Common myeloid progenitor, CD34-positive (primary cell): ENCODE measurements at places on chromosomes 12 and 14.

DNA sequence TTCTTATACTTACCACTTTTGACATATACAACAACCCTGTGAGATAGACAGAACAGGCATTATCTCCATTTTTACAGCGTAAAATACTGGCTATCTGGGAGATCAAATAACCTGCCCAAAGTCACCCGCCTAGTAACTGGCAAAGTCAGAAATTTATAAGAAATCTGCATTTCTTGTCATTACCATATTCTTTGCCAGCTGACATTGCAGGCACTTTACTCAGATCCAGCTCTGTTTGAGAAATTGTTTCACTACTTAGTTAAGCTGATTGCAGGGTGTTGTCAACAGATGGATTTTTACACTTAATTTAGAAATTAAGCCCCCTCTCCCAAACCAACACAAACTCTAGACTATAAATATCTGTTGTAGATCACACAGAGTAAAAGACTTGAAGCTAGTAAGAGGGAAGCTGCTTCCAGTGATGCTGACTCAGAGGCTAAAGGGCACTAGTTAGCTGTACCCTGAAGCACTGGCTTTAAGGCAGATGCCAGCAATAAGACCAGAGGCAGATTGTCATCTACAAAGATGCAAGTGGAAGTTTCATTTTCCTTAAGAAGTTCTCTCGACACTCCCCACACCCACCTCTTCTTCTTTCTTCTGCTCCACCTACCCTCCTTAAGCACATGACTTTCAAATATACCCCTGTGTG, 153.1 kb downstream of the ANO6 start:
- DNase-seq: no peak

GRCh38 chr12:54193434-54193833, 4.6 kb upstream of the SMUG1 start:
- no peak for DNase-seq

GRCh38 chr12:10128687-10129086, 1.3 kb downstream of the CLEC7A start:
- peak; percentile 90 for DNase-seq

GRCh38 chr12:10243818-10244520, 31.3 kb downstream of the GABARAPL1 start:
- DNase-seq: peak; percentile 87

GRCh38 chr12:120216742-120217605, 16.1 kb upstream of the RPLP0 start:
- DNase-seq: no peak

- no peak for DNase-seq
Observed at GRCh38 chr14:74945261-74945851, 10.0 kb downstream of the PGF start.

DNA sequence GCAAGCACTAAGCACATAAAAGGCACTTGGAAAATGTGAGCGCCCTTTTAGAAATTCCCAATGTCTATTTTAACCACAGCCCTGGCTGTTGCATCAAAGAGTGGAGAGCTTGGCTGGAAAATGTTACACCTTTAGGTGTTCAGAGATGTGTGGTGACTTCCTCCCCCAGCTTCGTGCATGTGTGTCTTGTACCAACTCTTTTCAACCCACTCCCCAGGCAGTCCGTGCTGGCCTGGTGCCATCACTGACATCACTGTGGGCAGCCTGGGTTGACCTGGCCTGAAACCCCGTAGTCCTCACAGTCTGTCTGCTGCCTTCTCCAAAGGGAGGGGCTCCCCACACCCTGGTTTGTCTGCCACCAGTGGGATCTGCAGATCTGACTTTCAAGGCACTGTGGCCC, 101.8 kb downstream of the SCARB1 start:
- DNase-seq: no peak

DNA sequence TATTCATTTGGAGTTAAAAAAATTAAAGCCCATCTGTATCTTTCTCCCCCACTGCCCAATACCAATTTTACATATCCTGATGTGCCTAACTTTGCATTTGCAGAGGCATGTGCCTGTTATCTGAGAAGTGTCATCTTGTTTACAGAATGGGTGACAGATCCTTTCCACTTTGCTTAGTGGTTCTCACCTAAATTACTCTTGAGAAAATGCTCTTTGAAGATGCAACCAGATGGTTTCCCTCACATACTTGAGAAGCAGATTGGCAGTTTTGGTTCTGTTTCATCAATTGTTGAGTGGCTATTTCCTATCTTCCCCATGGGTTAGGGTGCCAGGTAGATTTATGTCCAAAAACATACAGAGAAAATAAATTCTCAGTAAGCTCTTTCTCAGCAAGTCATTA, 1051.4 kb upstream of the ATXN7L3B start:
- DNase-seq: no peak

DNA sequence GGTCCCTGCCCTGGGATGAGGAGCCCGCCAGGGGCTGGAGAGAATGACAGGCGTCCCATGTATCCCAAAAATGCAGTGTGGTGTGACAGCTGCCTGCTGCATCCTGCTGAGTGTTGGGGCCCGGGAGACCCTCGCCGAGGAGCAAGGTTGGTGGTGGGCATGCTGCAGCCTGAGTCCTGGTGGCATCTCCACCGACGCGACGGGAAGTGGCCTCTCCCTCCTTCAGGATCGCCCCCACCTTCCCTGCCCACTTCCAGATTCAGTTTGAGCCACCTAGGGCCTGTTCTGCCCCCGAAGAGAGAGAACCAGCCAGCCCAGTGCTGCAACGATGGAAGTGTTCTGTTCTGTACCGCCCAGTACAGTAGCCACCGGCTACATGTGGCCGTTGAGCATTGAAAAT, 70.1 kb downstream of the TSPAN9 start:
- DNase-seq: no peak

GRCh38 chr14:91847693-91848092, 19.6 kb downstream of the TC2N start:
- DNase-seq: no peak

- no peak for DNase-seq
Observed at GRCh38 chr14:78451319-78451695, 281.1 kb downstream of the NRXN3 start.

- peak; percentile 62 for DNase-seq
Observed at GRCh38 chr14:55593698-55594097, 13.7 kb downstream of the KTN1 start.

GRCh38 chr12:53288322-53288721, 7.0 kb upstream of the PFDN5 start:
- no peak for DNase-seq

DNA sequence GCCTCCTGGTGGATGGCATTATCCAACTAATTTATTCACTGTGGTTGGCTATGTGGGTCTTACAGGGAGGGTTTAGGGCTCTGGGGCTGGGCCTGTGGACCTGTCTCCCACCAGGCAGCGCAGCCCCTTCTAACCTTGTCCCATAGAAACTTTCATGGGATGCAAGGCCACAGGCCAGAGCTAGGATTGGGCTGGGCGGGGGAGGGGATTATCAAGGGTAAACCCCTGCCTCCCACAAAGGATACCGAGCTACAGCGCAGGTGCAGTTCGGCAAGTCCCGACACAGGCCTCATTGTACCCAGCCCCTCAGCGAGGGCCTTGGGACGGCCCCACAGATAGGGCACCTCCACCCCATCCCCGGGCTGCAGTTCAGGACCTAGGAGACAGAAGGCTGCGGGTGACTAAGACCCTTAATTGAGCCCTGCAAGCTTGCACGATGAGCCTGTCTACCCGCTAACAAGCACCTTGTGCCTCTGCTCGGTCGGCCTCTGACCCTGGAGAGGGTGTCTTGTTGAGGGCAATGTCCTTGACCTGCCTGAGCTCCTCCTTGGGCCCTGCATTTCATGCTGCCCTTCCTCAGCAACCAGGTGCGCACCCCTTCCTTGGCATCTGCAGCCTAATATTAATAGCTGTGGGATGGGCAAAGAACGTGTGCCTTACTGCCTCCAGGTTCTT, 46.7 kb downstream of the PSMA6 start:
- DNase-seq: no peak

GRCh38 chr12:33251548-33251947, 188.1 kb downstream of the SYT10 start:
- no peak for DNase-seq

GRCh38 chr12:121793440-121793837, at the start of gene RHOF:
TSS of gene RHOF (minus strand) at chr12:121793688. CDS start at chr12:121793633, 55 bp downstream.
- no peak for DNase-seq

GRCh38 chr12:62629971-62630739, 163.5 kb downstream of the MON2 start:
- DNase-seq: no peak

DNA sequence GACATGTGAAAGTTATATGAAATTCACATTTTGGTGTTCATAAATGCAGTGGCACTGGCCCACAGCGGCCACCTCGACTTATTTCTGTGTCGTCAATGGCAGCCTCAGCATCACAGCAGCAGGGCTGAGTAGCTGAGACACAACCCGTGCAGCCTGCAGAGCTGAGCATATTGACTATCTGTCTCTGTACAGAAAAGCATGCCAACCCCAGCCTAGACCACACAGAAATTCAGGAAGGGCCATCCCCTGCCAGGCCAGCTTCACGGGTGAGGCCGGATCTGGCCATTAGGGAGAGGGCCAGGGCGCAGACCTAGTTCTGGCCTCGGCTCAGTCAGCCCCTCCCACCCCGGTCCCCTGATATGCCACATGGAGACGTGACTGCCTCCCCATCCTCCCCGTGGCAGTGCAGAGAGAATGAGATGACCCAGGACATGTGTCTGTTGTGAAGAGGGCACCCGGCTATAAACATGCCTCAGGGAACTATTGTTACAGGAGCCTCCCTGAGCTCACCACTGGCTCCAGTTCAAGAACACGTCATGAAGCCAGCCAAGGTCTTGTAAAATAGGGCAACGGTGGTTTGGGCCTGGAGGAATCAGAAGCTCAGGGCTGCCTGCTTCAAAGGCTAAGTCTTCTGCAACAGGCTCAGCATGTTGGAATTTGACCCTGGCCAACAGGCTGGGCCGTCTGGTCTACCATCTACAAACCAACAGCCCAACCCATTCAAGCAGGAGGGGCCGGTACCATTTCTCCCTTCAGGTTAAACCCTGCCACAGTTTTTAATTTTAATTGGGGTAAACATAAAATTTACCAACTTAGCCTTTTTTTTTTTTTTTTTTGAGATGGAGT, 25.5 kb downstream of the SCARB1 start:
- DNase-seq: no peak

DNA sequence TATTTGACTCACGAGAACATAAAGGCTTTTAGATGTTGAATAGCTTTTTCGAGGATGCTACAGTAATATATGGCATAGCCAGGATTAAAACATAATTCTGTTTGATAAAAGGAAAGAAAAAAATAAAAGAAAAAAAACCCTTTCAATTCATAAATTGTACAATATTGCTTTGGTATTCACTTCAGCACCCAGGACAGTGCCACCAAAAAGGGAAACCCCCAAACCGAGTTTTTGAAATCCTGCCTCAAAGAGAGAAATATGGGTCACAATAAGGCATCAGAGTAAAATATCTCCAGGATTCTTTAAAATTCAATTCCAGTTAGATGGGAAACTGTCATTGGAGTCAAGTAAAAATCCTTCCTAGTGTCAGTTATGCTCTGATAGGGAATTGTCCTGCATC, 551.2 kb upstream of the SEL1L start:
- DNase-seq: no peak

GRCh38 chr12:72219937-72220336, 52.2 kb upstream of the TRHDE start:
- no peak for DNase-seq

GRCh38 chr12:108860443-108860842, 3.1 kb upstream of the SSH1 start:
- DNase-seq: no peak

- no peak for DNase-seq
Observed at GRCh38 chr12:101172316-101172715, 37.7 kb downstream of the SLC5A8 start.

GRCh38 chr12:100666588-100666987, 93.1 kb downstream of the GAS2L3 start:
- DNase-seq: no peak

DNA sequence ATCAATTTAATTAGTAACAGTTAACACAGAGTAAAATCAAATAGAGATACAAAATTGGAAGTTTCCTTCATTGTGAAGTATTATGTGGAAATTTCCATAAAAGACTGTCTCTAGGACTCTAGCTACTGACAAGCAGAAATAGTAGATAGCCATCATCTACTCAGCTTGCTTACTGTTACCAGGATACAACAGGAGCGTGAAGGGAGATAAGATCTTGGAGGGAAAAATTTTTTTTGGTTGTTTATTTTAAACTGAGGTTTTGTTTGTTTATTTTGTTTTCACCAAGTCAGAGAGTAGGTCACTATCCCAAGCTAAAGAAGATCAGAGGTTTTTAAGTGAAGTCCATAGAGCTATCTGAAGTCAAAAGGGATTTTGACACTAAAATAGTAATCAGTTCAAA, 861.3 kb upstream of the MGAT4C start:
- DNase-seq: no peak

DNA sequence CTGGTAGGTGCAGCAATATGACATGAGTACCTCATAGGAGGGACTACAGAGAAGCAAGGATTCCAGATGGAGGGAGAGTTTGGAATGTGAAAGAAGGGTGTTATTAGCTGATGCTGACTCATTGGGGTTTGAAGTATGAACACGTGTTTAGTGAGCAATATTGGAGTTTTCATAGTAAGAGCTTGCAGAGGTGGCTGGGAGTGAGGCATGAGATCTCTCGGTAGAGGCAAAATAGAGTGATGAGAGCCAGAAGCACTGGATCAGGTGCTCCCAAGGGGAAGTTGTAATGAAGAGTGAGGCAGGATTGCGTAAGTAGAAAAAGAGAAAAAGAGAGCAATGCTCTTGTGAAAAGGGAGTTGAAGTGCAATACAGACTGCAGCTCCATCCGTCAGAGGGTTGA, 42.1 kb downstream of the MGST1 start:
- no peak for DNase-seq

GRCh38 chr12:130572553-130572952, 143.5 kb downstream of the RIMBP2 start:
- no peak for DNase-seq

GRCh38 chr14:53983112-53983511, 26.5 kb upstream of the BMP4 start:
- no peak for DNase-seq

DNA sequence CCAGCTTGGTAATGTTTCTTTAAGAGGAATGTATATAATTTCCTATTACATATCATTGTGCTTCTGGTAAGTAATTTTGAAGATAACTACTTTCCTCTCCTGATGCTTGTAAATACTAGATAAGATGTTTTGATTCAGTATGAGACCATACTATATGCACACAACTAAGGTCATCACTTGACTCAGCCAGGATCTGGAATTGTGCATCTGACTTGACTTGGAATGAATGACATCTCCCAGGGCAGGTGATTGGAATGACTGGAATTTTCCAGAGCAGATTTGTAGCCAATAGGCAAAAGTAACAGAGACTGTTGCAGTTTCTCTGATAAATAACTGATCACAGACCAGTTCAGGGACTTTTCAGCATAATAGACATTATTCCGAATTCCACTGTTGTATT, 11.1 kb downstream of the BEST3 start:
- no peak for DNase-seq

- no peak for DNase-seq
Observed at GRCh38 chr12:74043343-74043742, 494.3 kb upstream of the ATXN7L3B start.

GRCh38 chr14:65783576-65783975, 371.0 kb downstream of the FUT8 start:
- DNase-seq: no peak

GRCh38 chr14:103806805-103807204, 40.6 kb downstream of the PPP1R13B start:
- no peak for DNase-seq
